Upper lobe of left lung (tissue), 6 donors: ENCODE measurements at places on chromosomes 4 and X. TPM values are rescaled to one million over a fixed set of nuclear protein-coding genes. Genes with fewer than 3 reads are reported as not detected.

DNA sequence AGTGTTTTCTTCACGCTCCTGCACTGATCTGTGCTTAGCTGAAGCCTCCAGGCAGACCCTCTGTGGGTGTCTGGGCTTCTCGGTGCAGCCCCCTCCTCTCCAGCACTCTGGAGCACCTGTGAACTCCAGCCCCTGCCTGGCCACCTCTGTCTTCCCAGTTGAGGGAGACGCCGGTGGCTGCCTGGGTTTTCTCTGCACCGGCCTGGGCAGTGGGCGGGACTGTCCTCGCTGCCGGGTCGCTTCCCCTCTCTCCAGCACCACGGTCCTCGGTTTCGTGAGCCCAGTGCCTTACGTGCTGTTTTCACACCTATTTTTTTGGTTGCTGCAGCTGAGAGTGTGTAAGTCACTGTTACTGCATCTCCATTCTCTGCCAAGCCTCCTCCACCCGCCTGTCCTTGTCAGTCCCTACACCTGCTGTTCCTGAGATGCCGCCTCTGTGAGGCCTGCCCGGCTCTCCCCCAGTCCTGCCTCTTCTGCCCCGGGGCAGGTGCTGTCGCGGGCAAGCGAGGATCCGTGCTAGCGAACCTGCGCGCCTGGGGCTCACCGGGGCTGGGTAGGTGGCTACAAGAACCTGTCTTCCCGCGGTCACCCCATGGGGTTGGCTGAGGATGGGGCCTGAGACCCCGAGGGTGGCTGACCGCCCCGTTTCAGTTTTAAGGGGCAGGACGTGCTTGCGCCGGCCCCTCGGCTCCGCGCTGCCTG lies 2.4 kb upstream of the FGFRL1 start:
- no peak for DNase-seq

DNA sequence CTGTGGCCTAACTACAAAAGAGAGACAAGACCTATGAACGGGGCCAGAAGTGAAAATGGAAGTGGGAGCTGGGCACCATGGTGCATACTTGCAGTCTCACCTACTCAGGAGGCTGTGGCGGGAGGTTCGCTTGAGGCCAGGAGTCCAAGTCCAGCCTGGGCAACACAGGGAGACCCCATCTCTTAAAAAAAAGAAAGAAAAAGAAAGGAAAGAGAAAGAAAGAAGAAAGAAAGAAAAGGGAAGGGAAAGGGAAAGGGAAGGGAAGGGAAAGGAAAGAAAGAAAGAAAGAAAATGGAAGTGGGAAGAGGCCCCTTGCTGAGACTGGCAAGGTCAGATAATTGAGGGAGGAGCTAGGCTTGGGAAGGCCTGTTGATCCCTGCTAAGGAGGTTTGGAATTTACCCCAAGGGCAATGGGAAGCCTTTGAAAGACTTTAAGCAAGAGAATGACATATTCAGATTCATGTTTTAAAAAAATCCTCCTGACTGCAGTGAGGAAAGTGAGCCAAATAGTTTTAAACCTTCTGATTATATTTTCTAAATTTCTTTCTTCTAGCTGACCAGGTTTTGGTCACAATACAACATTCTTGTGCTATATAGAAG lies 17.7 kb upstream of the HERC5 start:
- no peak for DNase-seq

GRCh38 chr4:16289897-16290554 lies 63.8 kb upstream of the TAPT1 start:
- no peak for DNase-seq

DNA sequence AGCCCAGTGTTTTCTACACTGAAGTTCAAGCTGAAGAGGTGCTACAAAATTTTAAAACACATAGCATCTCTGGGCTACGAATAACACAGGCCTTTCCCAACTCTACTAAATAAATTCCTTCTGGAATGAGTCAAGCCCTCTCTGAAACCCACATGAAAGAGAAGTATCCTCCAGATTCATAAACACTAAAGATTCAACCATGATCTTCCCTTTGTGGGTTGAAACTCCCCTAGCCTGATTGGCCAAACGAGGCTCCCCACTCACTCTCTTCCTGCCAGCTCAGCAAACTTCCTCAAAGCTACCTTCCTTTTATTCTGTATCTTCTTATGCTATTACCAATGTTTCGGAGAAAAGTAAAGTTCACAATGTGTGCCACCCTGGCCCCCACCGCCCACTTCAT lies 95.4 kb downstream of the NKX6-1 start:
- no peak for DNase-seq

- DNase-seq = peak; percentile 54
These were observed 200.4 kb downstream of the PTTG2 start for GRCh38 chr4:38160487-38161207.

GRCh38 chrX:97504431-97504830 lies 620.7 kb downstream of the RPA4 start:
- DNase-seq = no peak

- no peak for DNase-seq
These were observed 21.0 kb downstream of the S100G start for GRCh38 chrX:16671005-16671404.

DNA sequence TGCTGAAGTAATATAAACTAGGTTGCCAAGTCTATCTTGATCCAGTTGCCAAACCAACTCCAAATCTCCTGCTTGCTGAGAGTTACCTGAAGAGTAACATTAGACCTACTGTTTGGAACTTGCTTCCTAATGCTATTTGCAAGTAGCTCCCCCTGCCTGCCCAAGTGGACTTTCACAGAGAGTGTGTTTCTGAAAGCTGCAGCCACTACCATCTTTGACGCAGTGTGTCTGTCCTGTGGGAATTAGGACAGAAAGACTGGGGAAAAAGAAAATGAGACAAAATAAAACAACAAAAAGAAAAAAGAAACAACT lies 195.0 kb upstream of the HS3ST1 start:
- DNase-seq = no peak

- DNase-seq = no peak
These were observed 134.2 kb downstream of the FANCB start for GRCh38 chrX:14738643-14739042.

GRCh38 chr4:55031158-55031557 lies 94.2 kb downstream of the KDR start:
- no peak for DNase-seq

- DNase-seq = no peak
These were observed 180.1 kb downstream of the BANK1 start for GRCh38 chr4:101970547-101971155.

DNA sequence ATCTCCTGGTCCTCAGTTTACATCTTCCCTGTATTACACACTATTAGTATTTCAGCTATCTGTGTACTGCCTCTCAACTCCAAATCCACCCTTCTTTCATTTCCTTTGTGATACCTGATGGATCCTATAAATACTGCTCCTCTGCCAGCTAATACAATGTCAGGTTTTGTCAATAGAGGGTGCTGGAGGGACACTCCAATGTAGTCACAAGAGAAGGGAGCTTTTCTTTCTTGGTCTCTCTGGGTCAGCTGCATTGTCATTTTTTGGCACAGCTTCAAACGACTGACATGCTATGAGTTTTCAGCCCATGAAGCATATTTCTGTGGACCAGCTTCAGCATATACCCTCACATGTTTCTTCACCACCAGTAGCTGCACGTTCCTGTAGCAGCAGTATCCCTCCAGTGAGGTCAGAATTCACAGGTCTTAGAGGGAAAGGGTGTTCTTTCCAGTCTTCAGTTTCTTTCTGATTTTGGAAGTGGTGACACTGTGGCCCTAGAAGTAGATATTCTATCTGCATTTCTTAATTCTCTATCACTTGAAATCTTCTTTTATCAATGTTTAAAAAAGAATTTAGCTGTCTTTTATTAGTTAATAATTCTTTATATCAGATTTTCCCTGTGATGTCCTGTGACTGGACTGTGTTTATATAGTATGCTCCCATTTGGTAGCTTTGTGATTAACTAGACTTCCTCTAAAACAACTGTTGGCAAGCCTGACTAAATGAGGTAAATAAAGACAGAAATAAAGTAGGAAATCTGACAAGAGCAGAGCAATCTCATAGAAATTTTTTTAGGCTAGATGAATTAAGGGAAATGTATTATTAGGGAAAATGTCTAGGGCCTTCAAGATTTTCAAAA lies 60.6 kb downstream of the GABRA2 start:
- no peak for DNase-seq

DNA sequence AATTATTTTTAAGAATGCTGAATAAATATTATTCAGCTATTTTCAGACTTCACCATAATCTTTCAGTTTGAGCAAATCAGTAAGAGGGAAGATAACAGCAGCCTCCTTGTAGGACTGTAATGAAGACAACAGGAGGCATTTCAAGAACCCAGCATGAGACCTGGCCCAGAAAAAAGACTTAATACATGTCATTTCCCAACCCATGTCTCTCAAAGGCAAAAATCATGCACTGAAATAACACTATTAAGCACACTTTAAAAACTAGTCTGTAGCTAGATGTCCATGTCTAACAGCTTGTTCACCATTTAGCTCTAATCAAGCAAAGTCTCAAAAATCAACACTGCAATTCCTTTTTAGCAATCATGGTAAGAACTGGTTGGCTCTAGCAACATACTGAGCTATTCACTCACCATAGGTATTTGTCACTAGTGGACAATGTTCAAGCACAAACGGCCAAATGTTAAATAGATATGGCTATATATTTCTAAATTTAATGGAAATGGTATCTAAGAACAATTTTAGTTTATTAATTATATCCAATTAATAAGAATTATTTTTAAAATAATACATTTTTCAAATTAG lies 109.9 kb downstream of the WDFY3 start:
- no peak for DNase-seq

DNA sequence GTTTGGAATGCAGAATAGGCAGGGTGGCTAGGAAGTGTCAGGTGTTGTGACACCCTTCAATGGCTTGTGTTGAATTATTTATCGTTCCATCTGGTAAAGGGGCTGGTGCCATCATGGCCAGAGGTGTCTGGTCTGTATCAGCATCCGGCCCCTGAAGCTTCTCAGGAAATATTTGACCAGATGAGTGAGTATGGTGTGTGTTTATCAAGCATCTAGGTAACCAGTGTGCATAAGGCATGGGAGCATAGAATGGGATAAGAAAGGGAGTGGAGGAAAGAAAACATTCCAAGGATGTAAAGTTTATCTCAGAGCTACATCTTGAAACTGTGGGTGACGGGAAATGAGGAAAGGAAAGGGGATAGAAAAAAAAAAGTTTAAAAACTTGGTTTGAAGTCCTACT lies 109.4 kb downstream of the KLHL4 start:
- DNase-seq = no peak

DNA sequence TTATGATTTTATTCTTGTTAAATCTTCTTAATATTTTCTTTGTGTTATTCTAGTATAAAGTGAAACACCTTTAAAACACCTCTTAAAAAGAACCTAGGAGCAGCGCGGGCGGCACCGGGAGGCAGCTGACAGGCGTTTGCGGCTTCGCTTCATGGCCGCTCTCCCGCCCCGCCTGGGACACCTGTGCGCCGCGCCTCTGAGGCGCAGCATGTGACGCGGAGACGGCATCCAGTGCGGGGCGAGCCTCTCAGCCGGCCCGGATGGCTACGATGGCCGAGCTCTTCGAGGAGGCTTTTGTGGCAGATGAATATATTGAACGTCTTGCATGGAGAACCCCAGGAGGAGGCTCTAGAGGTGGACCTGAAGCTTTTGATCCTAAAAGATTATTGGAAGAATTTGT lies 1592.7 kb downstream of the TECRL start:
- DNase-seq = no peak

GRCh38 chr4:24675721-24676389 lies 91.5 kb upstream of the DHX15 start:
- no peak for DNase-seq

GRCh38 chr4:48191758-48192157 lies 57.7 kb upstream of the TXK start:
- no peak for DNase-seq

GRCh38 chr4:114386637-114387233 lies 211.9 kb upstream of the UGT8 start:
- no peak for DNase-seq

- no peak for DNase-seq
These were observed 20.9 kb downstream of the PAGE4 start for GRCh38 chrX:49850028-49850427.

DNA sequence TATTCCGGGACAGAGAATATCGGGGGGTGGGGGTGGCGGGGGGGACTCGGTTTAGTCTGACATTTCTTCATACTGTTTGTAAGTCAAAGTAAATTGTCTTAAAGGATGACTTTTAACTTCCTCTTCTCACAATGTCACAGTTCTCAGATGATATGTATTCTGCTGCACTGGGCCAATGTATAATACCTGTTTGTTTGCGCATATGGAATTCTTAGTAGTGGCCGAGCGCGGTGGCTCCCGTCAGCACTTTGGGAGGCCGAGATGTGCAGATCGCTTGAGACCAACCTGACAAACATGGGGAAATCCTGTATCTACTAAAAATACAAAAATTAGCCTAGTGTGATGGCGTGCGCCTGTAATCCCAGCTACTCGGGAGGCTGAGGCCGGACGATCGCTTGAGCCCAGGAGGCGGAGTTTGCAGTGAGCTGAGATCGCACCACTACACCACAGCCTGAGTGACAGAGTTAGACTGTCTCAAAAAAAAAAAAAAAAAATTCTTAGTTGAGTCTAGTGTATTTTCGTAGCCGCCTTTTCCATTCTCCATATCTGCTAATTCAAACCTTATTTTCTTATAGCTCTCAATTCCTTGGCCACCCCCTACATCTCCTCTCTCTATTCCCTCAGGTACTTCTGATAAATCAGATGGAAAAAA lies 851 bp downstream of the POLR2B start:
- peak; percentile 46 for DNase-seq

- DNase-seq = no peak
These were observed 100.9 kb downstream of the FHDC1 start for GRCh38 chr4:153036931-153037482.

DNA sequence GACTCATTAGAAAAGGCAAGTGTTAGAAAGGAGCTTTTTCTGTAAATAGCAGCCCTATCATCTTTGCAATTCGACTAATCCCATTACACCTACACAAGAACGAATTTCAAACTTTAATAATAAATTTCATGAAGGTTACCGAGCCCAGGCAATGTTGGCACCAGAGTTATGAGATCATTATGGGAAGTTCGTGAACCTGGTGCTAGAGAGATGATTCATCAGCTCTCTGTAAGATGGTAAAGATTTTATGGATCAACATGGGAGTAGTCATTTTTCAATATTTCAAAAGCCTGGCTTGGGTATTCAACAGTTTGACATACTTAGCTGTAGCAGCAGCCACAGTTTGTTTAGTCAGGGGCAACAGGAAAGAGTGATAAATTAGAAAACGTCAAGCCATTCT lies 35.8 kb downstream of the AMELX start:
- no peak for DNase-seq

The GC gene
- total RNA-seq = 1.6 TPM

The MAGEE2 gene
- 0.22 TPM for total RNA-seq

The GATA1 gene
- total RNA-seq = 1.3 TPM

The TACR3 gene
- 3.1 TPM for total RNA-seq

The RAP2C gene
- 22.9 TPM for total RNA-seq

The DLG3 gene
- total RNA-seq = 17.4 TPM

The XPNPEP2 gene
- 5.1 TPM for total RNA-seq

The GRID2 gene
- not detected for total RNA-seq

The ZNF711 gene
- 3.0 TPM for total RNA-seq

The PRKG2 gene
- total RNA-seq = 6.8 TPM

The FMR1NB gene
- total RNA-seq = not detected

The CENPVL1 gene
- total RNA-seq = not detected

The COL25A1 gene
- 0.15 TPM for total RNA-seq

The SOWAHB gene
- total RNA-seq = 7.0 TPM

The PLP1 gene
- total RNA-seq = 0.49 TPM

The REELD1 gene
- total RNA-seq = 0.26 TPM

The TIGD4 gene
- total RNA-seq = 0.15 TPM

The ASMT gene
- total RNA-seq = not detected

The S100P gene
- 4.1 TPM for total RNA-seq

The PAGE5 gene
- total RNA-seq = 0.43 TPM
